ENCODE measurements at places on chromosomes 3 and 15.
A peak's percentile ranks its signal among the peaks of the same experiment; 100 is the strongest.

DNA sequence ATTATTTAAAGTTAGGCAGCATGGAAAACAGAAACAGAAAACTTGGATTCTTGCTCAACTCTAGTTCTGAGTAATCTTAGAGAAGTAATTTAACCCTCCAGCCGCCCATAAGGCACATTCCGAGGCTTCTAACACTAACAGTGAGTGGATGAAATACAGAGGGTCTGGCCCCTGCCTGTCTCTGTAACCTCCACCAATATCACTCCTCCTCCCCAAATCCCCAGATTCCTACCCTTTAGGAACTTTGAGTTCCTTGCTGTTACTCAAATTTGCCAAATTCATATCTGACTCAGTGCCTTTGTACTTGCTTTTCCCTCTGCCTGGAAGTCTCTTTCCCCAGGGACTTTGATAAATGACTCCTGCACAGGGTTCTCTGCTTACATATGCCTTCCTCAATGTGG is 112.5 kb upstream of the TGFBR2 start:
- DNase-seq, result peak; percentile 37

GRCh38 chr3:127105587-127105986 is 87.3 kb upstream of the PRR23E start:
- no peak for DNase-seq

DNA sequence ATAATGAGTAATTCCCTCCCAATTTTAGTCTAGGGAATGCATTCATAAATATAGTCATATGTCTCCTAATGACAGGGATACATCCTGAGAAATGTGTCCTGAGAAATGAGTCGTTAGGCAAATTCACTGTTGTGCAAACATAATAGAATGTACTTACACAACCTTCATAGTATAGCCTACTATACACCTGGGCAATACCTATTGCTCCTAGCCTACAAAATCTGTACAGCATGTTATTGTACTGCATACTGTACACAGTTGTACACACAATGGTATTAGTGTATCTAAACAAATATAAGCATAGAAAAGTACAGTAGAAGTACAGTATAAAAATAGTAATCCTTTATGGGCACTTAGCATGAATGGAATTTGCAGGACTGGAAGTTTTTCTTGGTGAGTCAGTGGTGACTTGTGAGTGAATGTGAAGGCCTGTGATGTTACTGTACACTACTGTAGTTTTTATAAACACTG is 6.6 kb downstream of the DTWD1 start:
- peak; percentile 72 for DNase-seq

DNA sequence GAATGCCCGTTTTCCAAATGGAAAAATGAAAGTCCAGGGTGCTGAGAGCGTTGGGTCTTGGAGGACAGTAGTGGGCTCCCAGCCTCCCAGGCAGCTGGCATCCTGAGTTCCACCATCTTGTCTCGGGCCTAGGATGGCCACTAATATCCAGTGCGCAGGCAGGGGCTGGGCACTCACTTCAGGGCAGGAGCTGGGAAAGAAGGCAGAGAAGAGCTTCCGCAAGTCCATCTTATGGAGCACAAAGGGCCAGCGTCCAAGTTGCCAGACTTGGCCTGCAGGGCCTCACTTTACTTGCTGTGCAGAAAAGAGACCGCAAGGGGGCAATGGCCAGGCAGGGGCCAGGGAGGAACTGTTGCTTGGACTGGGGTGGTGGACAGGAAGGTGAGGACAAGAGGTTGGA is 46.1 kb downstream of the IQSEC1 start:
- no peak for DNase-seq

DNA sequence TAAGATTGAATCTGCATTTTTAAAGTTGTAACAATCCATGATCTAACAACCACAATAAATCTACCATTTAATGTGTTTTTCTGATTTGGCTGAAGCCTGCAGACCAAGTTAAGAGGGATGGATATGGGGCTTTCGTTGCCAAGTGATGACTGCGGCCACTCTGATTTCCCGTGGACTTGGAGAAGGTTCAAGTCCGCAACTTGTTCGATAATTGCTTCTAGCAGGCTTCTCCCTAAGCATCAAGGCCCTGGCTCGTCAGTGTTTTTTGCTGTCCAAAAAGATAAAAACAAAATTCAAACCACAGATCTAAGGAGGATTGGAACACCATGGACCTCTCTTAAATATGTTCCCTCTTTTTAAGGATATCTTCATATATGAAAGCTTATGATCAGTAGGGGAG is 256.6 kb downstream of the CNTN3 start:
- DNase-seq, result no peak

DNA sequence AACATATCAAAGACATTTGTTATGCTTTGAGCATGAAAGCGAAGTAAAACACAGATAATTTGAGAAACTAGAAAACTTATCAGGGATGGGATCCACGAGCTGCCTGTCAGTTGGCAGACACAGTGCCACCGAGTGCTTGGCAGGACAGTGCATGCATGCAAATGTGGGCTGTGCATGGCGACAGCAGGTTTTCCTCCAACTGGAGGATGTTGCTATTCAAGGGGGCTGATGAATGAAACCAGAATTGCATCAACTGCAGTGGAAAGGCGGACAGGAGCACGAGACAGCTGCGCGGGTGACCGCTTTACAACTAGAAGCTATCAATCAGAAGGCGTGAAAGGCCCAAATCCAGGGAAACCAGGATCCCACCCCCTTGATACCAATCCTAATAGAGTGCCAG is 244.3 kb downstream of the NR2F2 start:
- no peak for DNase-seq

DNA sequence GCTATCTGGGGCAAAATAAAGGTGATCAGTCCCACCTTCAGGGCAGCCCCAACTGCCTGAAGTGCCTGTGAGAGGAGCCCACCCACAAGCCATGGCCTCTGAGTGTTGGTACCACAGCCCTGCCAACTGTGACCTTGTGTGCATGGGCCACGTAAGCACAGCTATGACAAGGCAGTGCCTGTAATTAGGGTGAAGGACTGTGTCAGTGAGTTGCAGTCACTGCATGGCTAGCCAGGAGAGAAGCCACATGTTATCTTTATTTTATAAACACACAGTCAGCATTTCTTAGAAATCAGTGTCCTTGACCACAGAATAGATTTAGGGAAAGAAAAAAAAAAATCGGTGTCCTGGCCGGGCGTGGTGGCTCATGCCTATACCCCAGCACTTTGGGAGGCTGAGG is 24.8 kb downstream of the EXOSC7 start:
- DNase-seq, result no peak

DNA sequence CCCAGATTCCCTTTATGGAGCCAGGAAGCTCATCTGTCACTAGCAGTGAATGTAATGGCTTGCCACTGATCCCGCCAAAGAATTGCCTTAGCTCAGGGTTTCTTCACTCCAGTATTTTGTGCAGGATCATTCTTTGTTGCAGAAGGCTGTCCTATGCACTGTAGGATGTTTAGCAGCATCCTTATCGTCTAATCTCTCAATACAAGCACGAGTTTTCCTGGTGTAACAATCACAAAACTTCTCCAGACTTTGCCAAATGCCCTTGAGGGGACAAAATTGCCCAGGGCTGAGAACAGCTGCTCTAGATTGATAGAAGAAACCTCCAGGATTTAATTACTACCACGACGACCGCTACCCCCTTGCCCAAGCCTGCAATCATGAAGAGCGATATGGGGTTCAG is 6.8 kb upstream of the SHQ1 start:
- no peak for DNase-seq

DNA sequence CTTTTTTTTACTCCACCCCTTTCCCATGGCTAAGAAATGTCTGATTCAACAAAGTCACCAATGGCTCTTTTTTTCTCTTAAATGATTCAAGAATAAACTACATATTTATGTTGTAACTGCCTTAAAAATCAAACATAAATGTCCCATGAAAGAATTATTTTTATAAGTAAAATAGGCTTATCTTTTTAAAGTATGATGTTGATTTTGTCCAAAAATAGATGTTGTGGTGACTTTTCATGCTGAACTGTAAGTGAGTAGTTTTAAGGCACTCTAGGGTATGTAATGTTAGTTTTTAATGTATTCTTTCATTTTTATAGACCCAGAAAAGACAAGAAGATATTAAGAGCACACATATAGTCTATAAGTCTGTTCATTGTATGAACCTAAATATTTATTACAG is 594.9 kb downstream of the NLGN1 start:
- no peak for DNase-seq

- no peak for DNase-seq
These were observed 61.8 kb downstream of the FAIM start for GRCh38 chr3:138670407-138670806.

DNA sequence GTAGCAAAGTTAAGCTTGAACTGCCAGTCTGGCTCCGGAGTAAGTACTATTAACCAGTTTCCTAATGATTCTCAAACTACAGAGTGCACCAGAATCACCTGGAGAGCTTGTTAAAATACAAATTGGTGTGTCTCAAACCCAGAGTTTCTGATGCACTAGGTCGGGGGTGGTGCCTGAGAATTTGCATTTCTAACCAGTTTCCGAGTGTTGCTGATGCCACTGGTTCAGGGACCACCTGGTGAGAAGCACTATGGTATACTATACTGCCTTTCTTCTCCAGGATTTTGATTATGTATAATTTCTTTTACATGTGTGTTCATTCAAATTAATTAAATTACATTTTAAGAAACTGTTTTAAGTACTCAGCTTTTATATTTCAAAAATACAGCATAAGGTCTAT is 48.8 kb upstream of the PLSCR5 start:
- no peak for DNase-seq

DNA sequence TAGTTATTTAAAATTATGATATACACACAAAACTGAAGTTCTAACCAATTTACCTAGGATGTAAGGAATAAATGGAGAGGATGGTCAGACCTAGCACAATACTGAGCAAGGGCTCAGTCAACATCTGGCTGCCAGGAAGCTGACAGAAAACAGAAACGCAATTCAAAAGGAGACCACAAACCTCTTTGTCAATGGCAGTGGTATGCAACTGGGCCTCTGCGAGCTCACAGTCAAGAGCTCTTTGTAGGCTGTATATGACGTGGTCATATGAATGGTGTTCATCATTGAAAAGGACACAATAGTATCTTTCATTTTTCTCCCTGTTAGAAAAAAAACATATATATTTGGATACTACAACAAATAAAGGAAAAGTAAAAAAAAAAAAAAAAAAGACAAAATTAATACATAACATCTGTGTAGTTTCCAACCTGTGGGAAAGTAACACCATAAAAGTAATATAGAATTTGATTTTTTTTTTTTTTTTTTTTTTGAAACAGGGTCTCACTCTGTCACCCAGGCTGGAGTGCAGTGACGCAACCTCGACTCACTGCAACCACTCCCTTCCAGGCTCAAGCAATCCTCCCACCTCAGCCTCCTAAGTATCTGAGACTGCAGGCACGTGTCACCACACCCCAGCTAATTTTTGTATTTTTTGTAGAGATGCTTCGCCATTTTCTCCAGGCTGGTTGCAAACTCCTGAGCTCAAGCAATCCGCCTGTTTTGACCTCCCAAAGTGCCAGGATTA is 37.9 kb downstream of the UBR1 start:
- no peak for DNase-seq

GRCh38 chr15:73732930-73733329 is 20.2 kb downstream of the INSYN1 start:
- DNase-seq, result no peak

DNA sequence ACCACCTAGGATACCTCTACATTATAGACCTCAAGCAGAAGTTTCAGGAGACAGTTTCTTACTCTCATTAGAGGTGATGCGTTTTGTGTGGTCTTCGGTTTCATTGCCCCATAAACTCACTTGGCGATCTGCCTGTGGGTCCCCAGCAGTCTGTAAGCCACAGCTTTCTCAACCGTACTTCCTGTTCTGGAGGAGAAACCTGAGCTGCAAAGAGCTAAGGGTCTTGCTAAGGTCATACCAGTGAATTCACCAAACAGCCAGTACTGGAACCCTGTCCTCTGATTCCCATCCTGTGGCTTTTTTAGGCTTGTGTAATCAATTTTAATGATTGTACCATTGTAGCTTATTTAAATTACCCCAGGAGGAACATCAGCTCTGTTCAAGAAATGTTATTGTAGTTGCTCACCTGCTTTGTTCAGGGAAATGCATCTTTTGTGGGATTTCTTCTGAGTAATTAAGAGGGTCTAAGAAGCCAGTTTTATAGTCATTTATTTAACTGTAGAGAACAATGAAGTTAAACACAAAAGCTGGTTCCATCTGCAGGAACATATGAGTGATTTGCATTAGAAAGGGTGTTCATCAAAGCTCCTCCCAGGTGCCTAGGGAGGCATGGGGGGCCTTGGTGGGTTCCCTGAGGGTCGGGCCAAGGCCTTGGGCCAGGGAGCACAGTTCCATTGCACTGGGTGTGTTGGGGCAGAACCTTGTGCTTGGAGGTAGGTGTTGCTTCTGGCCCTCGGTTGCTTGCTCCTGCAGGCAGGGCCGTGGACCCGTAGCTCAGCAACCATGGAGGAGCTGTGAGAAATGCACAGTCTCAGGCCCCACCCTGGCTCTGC is 69.6 kb downstream of the APBA2 start:
- DNase-seq, result no peak

DNA sequence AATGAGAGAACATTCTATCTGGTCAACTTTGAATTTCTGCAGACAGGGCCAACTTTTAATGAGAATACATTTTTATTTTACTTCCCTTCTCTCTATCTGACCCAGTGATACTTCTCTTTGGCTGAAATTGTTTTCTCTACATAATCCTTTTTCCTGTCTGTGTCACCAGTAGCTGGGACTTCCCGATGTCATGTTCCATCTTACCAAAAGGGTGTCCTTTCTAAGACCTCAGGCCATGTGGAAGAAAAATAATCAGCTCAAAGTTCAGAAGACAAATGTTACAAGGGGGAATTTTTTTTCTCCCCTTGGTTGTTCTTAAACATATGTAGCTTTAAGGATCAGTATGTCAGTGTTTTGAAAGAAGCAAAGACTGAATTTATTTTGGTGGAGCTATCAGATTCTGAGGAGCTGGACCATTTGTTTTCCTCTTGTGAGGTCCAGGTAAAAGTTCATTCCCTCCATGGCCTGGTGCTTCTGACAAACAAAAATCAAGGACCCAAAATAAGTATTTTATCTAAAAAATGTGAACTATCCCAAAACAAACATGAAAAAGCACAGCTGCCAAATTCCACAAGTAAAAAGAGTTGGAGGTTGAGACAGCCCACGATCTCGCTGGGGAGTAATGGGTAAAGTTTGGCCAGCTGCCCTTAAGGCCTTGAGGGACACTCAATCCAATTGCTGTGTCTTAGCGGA is 859.4 kb upstream of the NR2F2 start:
- DNase-seq, result no peak

GRCh38 chr3:189308608-189309007 is 136.8 kb downstream of the TPRG1 start:
- DNase-seq, result no peak

- no peak for DNase-seq
These were observed 23.3 kb upstream of the PSMD6 start for GRCh38 chr3:64046592-64046991.

DNA sequence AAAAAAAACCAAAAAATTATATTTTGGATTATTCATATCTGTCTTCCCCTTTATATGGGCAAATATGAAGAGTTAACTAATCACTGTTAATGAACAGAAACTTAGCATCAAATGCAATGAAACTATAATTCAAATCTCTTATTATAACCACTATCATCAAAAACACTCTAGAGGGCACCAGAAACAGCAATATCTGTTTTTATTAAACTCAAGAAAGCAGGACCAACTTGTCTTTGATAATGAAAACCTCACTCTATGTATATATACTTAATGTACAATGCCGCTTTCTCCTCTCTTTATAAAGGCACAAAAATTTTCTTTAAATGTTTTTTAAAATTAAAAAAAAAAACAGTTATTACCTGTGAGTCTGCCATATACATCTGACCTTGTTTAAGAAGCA is 92.7 kb downstream of the UACA start:
- no peak for DNase-seq
